Activated T-cell treated with anti-CD3 and anti-CD28 coated beads for 4 hours (primary cell): ENCODE measurements at places on chromosomes 6 and 20.
A peak's percentile ranks its signal among the peaks of the same experiment; 100 is the strongest.

DNA sequence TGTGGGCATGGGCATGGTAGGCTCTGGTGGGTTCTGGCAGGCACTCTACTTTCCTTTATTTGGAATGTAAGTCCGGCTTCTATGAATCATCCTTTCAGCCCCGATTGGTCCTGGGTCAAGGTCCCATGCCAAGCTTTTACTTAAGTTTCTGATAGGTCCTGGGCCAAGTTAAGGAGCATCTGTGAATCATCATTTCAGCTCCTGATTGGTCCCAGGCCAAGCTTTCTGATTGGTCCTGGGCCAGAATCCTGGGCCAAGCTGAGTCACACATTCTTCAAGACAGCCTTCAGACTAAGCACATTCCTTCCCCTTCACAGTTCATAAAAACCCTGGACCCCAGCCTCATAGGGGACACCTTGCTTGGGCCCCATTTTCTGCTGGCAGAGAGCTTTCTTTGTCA lies 231.0 kb upstream of the EYS start:
- no peak for DNase-seq

- DNase-seq: no peak
These were observed 11.0 kb downstream of the ZBP1 start for GRCh38 chr20:57609086-57609841.

DNA sequence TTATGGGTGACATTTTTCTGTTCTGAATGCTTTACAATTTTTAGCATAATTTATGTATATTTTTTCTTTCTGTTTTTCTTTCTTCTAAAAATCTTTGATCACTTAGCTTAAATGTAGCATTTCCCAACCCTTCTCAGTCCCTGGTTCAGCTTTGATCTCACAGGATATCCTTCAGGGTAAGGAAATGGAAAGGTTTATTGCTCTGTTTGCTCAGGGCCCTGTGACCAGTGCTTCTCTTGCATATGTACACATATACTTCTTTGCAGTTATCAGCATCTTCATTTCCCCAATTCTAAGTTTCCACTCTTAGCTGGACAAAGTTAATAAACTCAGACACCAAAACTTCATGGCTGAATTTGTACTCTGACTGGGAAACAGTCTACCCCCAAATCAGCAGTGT lies 30.6 kb downstream of the TMEM74B start:
- DNase-seq: no peak

- no peak for DNase-seq
These were observed 32.7 kb downstream of the WDR27 start for GRCh38 chr6:169669147-169669546.

- no peak for DNase-seq
These were observed 10.7 kb upstream of the HDDC2 start for GRCh38 chr6:125312478-125312877.

- DNase-seq: peak; percentile 23
These were observed 8.9 kb downstream of the SLC16A10 start for GRCh38 chr6:111096246-111096645.

DNA sequence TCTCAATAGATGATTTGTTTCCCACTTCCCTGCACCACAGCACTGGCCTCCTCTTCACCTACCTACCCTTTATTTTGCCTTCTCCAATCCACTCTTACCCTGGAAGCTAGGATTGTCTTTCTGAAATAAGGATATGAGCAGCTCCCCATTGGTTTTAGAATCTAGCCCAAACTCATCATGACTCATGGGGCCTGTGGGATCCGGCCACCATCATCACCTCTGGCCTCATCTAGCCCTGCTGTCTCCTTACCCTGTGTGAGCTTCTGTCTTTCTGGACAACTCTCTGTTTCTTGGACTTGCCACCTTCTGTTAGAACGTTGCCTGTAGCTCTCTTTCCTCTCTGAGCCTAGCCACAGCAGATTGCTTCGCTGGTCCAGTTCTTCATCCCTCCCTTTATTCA lies 277.1 kb downstream of the PAX1 start:
- no peak for DNase-seq

GRCh38 chr6:55250400-55250799 lies 76.1 kb downstream of the HCRTR2 start:
- DNase-seq: no peak

DNA sequence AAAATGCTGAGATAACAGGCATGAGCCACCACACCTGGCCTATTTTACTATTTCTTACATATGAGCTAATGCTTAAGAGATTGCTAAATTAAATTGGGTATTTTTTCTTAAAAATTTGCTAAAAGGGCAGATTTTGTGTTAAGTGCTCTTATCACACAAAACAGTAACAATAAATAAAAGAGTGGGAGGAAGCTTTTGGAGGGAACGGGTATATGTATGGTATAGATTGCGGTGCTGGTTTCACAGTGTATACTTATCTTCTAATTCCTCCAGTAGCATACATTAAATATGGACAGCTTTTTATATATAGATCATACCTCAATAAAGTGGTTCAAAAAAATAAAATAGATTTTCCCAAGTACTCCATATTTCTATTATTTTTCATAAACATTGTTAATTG lies 39.4 kb upstream of the FABP7 start:
- DNase-seq: no peak

DNA sequence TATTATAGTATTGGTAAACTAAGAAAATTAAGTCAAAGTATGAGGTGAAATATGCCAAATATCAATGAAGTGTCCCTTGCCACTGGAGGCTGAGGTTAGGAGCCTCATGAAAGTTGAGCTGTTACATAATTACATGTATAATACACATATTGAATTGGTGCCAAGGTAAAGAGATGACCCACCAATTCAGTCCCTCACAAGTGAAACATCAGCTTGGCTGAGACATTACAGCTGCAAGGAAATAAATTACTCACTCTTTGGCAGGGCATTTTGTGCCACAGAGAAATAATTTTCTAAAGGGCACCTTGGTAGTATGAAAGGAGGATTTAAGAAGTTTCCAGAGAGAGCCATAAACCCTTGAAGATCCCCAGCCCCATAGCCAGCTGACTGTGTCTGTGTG lies 127.4 kb downstream of the ADGRG6 start:
- DNase-seq: no peak

DNA sequence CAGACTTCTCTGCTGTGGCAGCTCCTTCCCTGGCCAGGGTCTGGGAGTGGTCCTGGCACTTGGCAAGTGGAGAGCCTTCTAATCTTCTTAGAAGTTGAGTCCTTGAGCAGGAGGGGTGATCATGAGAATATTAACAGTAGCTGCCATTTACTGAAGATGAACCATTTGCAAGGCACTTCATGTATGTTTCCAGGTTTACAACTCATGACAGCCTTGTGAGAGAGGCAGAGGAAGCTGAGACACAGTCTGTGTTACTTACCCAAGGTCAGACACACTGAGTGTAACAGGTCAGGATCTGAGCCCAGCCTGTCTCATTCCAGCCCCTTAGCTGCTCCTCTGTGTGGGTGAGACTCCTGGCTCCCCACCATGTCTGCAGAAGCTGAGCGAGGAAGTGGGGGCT lies 45.5 kb upstream of the SRF start:
- no peak for DNase-seq

- DNase-seq: no peak
These were observed 638.4 kb downstream of the MAFB start for GRCh38 chr20:40050596-40050995.

GRCh38 chr6:6793388-6794250 lies 205.1 kb downstream of the LY86 start:
- no peak for DNase-seq

DNA sequence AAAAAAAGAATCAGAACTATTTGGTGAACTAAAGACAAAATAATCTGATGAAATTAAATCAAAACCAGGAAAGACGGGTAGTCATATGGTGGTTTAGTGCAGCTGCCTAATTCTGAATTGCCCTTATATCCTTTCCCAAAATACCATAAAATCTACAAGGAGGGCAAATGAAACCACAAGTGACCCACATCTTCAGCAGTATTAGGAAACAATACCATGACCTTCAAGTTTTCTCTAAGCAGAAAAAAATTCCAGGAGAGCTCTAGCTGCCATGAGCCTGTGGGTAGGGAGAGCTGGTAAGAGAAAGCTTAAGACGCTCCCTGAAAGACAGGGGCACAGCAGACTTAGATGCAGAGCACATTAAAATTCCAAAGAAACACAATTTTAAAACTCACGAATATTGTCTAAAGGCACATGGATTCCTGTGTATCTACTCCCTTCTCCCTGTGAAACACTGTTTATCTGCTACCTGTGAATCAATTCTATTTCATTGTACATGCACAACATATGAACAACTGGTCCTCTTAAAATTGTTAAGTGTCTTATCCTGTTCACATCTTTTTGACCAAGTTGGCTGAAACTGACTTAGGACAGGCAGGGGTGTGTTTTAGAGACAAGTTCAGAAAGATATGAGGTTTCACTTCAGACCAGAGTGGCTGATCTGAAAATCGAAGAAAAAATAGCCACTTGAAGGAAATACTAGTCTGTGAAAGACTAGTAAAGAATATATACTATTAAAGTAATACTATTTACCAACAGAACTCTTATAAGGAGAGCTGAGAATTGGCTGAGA lies 153.6 kb upstream of the SHLD1 start:
- DNase-seq: no peak

GRCh38 chr20:51710361-51710894 lies 57.8 kb downstream of the ATP9A start:
- DNase-seq: no peak

GRCh38 chr20:59008715-59009336 lies 1.8 kb upstream of the CTSZ start:
- no peak for DNase-seq

DNA sequence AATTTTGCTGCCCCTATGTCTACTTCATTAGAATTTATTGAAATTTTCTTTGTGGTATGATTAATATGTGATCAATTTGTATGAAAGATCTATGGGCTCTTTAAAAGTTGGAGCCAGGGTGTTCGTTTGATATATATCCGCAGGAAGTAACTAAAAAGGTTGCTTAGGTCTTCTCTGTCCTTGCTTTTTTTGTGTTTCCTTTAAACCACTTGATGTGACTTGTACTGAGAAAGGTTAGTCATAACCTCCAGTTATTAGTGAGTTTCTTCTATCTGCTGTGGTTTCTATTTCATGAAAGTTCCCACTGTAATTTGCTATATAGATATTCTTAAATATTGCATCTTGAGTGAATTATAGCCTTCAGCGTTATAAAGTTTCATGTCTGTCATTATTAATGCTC lies 585.3 kb upstream of the ARID1B start:
- no peak for DNase-seq

- no peak for DNase-seq
These were observed 112.4 kb downstream of the TAF4 start for GRCh38 chr20:61953037-61954021.
